Cortex of kidney (tissue), 1 donor: ENCODE measurements at places on chromosomes 1 and 21.

DNA sequence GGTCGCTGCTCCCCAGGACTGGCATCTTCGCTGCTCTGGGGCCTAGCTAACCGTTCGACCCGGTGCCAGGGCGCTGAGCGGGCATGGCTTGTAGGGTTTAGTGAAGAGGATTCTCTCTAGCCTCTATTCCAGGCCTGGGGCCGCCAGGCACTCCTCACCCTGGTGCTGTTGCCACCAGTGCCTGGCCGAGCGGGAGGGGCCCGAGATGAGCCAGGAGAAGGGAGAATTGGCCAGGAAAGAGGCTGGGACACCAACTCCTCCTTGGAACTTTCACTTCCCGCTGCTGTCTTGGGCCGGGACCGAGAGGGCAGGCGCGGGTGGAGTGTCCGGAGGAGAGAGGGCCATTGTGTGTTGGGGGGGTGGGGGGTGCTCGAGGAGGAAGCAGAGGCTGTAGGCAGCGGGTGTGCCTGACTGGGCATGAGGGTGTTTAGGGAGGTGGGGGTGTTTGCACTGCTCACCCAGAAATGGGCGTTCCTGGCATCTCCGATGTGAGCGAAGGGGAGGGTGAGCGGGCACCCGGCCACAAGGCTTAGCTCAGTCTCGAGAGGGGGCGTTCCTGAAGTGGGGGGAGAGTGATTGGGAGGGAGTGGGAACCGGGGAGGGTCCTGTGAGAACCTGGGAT is 772 bp downstream of the ADAM15 start:
- DNase-seq = no peak

- DNase-seq = no peak
Measured at GRCh38 chr1:228882771-228883450, 147.6 kb downstream of the RHOU start.

DNA sequence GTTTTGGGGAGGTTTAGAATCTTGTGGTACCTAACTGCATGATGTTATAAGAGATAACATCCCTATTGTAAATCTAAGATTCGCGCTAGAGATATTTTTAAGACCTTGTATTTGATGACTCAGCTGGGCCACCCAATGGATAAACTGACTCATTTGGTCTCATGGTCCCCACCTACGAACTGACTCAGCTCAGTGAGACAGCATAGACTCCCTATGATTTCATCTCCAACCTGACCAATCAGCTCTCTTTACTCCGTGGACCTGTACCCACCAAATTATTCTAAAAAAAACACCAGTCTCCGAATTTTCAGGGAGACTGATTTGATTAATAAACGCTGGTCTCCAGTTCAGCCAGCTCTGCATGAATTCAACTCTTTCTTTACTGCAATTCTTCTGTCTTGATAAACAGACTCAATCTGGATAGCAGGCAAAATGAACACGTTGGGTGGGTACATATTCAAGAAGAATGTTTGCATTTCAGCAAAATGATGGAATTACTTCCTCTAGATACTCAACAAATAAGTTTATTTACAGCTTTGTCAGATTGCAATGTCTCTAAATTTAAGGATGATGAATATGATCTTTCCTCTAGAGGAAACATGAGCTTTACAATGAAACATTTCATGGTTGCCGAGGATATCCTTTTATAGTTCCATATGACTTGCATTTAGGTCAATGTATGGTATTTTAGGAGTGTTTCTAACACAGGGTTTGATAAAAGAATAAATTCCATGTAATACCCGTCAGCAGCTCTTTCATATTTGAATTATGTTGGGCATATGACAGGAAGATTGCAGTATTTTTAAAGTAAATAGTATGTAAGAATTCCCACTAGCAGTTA is 516.6 kb upstream of the RGS18 start:
- DNase-seq = no peak

GRCh38 chr1:72827278-72827677 is 544.9 kb upstream of the NEGR1 start:
- DNase-seq = no peak

DNA sequence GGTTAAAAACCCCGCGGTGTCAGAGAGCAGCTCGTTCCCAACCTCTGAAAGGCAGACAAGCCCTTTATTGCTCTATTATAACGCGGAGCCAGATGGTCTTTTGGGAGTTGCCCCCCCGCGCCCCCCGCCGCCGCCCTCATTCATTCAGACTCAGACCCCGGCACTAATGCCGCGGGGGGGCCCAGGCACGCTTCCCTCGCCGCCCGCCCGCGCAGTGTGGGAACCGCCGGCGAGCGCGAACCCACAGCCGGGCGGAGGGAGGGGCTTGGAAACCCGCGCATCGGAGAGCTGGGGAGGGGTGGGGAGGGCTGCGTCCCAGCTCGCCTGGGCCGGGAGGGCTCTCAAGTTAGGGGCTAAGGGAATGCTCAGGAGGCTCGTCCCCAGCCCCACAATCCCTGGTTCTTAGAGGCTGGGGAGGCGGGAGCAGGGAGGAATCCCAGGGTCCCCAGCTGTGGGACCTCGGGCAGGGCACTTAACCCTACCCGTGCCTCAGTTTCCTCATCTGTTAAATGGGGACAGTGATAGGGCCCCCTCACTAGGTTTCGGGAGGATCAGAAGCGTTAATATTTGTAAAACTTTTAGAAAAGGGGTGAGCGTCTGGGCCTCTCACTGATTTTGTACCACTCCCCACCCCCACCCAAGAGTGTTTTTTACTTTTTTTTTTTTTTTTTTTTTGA is 10.9 kb upstream of the HES5 start:
- no peak for DNase-seq

DNA sequence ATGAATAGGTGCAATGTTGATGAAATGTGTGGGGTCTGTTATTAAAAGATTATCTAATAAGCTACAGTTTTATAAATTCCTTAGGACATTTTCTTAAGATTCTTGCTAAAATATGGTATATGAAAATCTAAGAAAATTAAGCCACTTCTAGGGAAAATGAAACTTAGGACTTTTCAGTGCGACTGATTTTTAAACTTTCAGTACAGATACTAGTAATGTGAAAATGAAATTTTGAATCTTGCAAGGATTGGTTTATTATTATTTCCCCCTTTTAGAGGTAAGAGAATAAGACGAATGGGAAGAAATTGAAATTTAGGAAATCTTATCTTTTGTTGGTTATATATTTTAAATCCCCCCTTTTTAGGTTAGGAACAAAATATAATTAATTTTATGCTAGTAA is 16.4 kb downstream of the CAPZA1 start:
- no peak for DNase-seq

- DNase-seq = no peak
Measured at GRCh38 chr1:9207086-9207485, 27.5 kb upstream of the H6PD start.

DNA sequence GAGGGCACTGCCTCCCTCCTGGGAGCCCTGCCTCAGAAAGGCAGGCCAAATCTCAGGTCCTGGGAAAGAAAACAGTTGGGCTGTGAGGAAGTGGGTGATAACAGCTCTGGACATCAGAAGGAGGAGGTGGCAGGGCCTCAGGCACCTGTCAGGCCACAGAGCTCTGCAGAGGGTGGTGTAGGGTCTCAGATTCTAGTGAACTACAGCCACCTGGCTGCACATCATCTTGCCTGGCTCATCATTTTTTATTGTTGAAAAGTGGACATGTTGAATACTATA is 15.3 kb upstream of the ZNF678 start:
- DNase-seq = no peak

DNA sequence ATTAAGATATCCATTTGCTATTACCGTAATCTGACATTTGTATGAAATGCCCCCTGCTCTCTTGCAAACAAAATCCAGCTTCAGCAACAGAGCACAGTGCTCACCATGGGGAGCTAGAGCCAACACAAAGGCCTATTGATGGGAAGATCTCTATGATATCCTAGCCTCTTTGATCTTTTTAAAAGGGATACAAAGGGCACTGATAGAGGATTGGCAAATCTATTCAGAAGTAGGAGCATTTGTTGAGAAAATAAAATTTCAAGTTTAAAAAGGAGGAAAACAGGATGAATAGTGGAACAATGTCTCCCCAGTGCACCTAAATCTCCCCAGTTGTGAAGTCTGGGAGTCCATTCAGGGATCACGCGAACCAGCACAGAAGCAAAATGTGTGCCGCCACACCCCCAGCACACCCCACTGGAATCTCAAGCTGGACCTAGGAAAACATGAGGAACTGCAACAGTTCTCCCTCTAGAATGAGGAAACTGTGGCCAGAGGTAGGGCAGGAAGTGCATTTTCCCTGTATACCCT is 32.2 kb downstream of the MRAP start:
- DNase-seq = no peak

DNA sequence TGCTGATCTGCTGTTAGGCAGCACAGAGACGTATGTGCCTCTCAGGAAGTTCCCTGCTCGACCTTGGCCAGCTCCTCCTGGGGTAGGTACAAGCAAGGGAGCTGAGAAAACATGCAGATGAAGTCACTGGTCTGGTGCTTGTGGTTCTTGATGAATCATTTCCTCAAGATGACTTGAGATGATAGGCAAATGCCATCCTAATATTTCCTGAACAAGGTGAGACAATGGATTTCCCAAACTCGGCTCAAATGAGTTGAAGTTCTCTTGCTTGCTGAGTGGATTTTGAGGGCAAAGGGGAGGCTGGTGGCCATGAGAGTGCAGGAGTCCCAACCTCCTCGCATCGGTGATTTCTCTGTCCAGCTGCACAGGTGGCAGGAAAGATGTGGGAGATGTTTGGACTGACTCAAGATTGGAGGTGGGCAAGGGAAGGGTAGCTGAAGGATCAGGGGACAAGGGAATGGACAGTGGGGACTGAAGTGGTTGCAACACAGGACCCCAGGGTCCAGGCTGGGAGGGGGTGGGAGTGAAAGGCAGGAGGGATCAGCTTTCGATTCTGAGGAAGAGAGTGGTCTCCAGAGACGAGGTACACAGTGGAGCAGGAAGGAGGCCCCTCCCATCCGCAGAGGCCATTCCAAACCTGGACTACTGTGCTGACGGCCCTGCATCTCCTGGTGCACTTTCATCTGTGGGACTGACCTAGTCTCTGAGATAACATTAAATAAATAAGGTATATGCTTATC is 63.9 kb downstream of the CAPN2 start:
- no peak for DNase-seq

GRCh38 chr1:179630719-179631118 is 39.1 kb downstream of the TDRD5 start:
- no peak for DNase-seq

DNA sequence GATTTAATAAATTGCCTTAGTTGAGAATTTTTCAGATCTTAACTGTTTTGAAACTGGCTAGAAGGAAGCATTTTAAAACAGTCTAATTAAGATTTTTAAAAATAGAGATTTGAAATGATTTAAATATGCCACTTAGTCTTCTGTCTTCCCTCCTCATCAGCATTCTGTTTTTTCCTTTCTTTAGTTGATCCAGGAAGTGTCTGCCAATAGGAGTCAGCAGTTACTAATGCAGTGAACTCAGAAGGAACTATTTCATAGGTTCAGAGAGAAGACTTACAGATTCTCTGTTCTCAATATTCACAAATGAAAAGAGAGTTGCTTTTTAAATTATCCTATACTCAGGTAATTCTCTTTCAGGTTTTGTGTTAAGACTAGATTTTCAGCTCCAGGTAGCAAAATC is 84.5 kb downstream of the RPS6KC1 start:
- no peak for DNase-seq

DNA sequence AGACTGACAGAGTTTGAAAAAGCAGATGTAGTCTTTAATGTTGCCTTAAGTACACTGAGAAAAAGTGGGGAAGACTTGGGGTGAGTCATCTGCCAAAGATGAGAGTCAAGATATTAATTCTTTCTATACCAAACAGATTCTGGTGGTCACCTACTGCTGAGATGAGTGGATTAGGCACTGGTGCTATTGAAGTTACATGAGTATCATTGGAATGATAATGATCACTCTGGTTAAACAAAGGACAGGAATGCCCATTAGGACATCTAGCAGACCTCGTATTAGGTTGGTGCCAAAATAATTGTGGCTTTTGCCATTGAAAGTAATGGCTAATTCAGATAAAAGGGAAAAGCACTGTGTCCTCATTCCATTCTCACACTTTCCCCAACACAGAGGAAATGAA is 1588.9 kb downstream of the KCNT2 start:
- DNase-seq = no peak

DNA sequence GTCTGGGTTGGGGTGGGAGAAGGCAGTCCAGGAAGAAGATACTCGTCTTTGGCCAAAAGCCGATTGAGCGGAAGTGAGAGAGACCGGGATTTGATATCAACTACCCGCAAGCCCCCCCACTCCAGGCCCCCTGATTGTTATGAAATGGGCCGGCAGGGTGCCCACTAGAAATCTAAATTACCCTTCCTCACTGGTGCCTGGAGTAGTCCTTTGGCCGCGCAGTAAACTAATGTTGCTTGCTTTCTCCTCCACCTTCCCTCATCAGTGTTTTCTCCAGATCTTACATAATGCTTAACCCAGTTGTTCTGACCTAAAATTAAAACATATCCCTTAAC is 119.2 kb upstream of the BARHL2 start:
- no peak for DNase-seq

- no peak for DNase-seq
Measured at GRCh38 chr1:31985430-31985829, 28.2 kb upstream of the KHDRBS1 start.

GRCh38 chr1:200346700-200347099 is 63.1 kb downstream of the ZNF281 start:
- no peak for DNase-seq

DNA sequence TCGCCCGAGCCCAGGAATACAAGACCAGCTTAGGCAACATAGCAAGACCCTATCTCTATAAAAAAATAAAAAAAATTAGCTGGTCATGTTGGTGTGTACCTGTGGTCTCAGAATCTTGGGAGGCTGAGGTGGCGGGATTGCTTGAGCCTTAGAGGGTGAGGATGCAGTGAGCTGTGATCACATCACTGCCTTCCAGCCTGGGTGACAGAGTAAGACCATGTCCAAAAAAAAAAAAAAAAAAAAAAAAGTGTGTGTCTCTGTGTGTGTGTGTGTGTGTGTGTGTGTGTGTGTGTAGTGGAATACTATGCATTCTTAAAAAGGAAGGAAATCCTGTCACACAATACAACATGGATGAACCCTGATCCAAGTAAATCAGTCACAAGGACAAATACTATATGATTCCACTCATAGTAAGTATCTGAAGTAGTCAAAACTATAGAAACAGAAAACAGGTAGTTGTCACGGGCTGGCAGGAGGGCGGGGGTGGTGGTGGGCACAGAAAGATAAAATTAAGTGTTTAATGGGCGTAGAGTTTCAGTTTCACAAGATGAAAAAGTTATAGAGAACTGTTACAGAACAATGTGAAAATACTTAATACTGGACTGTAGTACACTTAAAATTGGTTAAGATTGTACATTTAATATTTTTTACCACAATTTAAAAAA is 47.8 kb downstream of the SELENOF start:
- no peak for DNase-seq

- no peak for DNase-seq
Measured at GRCh38 chr1:10866321-10867093, 70.1 kb upstream of the CASZ1 start.

- no peak for DNase-seq
Measured at GRCh38 chr1:7429290-7429689, 341.8 kb upstream of the VAMP3 start.

- DNase-seq = no peak
Measured at GRCh38 chr1:156727492-156727891, 777 bp upstream of the METTL25B start.

GRCh38 chr1:113747376-113747775 is 11.9 kb downstream of the PHTF1 start:
- DNase-seq = no peak
